ENCODE measurements at places on chromosomes 5 and 9.

DNA sequence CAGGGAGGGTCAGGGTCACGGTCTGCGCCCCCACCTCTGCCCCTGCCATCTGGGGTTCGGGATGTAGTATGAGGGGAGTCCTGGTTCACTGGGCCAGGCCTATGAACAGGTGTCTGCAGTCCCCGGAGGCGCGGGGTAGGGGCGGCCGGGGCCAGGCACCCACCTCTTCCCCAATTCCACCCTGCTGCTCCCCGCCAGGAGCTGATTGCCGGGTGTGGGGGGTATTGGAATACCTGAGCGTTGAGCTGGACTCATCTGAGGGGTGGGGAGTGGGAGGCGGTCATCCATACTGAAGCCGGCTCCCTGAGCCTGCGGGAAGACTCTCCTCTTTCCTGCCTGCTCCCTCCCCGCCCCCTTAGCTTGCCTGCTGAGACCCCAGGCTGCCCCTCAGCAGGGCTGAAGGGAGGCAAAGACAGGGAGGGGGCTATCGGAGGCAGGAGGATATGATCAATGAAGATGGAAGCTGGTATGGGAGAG lies 679 bp downstream of the SLC6A7 start:
- no peaks in the 10 kb centered on the region for H3K4me1 ChIP-seq
- DNase-seq: no peak
- no peak overlapping the region for H3K27ac ChIP-seq
- H3K27me3 ChIP-seq: peaks cover 23% of the 10 kb centered on the region

DNA sequence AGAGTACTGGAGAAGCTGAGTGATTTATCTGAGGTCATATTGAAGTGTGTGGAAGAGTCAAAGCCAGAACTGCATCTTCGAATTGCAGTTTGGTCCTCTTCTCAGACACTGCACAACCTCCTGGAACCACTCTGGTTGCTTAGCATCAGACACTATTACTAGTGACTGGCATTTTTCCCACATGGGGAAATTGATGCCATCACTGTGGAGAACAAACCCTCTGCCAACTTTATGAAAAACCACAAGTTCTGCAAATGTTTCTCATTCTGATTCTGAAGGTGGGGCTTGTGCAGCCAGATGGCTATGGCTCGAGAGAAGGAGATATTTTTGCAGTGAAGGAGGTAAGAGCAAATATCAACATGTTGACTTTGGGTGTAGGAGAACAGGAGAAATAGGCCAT lies 67.2 kb downstream of the KCTD16 start:
- H3K27me3 ChIP-seq: peaks cover 23% of the 10 kb centered on the region
- H3K4me3 ChIP-seq: no peak overlapping the region
- H3K27ac ChIP-seq: no peak overlapping the region
- H3K4me1 ChIP-seq: no peaks in the 10 kb centered on the region
- H3K36me3 ChIP-seq: no peaks in the 10 kb centered on the region

DNA sequence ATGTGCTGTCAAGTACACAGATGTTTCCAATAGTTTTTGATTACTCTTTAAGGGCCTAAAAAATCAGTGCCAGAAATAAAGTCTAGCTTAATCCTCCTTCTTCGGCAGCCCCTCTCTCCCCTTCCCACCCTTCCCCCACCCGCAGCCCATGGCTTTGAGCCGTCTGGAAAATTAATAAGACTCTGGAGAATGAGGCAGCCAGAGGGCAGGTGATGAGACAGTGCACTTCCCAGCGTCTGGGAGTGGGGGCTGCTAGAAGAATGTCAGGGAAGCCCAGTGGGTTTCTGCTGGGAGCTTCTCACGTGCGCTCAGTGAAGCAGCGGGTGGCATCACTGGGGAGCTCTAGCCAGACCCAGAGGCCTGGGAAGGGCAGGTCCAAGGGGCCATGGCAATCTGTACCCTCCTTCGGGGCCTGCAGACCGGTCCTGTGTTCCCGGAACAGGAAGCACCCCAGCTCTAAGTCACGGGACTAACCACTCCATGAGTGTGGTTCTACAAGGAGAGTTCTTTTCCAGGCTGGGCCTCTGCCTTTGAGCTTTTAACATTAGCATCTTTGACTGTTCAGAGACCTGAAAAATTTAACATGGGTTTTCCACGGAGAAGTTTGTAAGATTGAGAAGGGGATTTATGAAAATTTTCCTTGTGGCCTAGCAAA lies 164.8 kb upstream of the OTULINL start:
- peak overlapping the region; percentile 48 for H3K4me3 ChIP-seq
- no peaks in the 10 kb centered on the region for H3K27me3 ChIP-seq
- no peak for DNase-seq
- no peaks in the 10 kb centered on the region for H3K4me1 ChIP-seq
- no peaks in the 10 kb centered on the region for H3K36me3 ChIP-seq

DNA sequence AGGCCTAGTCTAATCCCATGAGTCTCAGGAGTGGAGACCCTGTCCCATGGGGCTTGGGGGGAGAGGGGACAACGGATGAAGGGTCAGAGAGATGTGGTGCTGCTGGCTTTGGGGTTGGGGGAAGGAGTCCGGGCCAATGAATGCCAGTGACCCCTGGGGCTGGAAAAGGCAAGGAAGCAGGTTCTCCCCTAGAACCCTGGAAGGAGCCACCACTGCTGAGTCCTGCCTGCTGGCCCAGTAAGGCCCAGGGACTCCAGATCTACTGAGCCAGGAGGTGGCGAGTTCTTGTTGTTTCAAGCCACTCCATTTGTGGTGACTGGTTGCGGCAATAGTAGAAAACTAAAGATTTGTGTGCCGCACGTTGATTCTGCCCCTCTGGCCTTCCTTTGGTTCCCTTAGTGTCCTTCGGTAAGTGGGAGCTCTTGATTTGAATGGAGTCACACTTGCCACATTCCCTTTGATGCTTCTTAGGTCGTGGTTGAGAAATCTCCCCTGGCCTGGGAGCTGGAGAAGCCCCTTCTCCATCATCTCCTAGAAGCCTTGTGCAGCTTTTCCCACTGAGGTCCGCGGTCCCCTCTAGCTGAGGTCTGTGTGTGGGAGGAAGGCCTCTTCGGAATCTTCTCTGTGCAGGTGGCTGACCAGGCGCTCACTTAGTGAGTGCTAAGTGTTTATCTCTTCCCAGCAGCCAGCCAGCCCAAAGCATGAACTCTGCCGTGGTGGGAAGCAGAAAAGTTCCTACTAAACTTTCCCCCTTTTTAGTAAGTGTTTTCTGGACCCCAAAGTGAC lies 9.0 kb downstream of the FCN1 start:
- no peak overlapping the region for H3K27ac ChIP-seq
- peaks cover 18% of the 10 kb centered on the region for H3K27me3 ChIP-seq
- no peak overlapping the region for H3K4me3 ChIP-seq
- H3K36me3 ChIP-seq: no peaks in the 10 kb centered on the region

DNA sequence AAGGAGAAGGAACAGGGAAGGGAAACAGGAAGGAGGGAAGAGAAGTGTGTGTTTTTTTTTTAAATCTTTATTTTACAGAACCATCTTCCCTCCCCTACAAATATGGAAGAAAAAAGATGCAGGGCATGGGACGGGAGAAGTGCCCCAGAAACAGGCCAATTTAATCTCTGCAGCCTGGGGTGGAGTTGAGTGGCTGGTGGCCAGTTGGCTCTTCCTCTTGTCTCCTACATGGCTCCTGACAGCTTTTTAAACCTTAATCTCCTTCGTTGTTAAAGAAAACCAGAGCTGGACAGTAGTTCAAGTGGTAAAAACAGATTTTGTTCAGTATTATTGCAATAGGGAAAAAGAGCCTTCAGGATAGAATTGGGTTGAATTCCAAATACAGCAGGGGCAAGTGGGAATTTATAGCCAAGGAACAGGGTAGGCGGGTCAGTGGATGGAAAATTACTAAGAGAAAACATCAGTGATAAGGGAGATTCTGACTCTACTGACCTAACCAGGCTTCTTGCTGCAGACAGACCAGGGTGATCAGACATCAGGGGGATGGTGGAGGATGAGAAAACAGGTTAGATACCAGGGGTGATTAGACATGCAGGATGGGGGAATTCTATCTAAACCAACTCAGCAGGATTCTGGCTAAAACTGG lies 125.1 kb upstream of the CLINT1 start:
- no peak overlapping the region for H3K27ac ChIP-seq
- H3K4me3 ChIP-seq: no peak overlapping the region
- H3K27me3 ChIP-seq: peaks cover 10% of the 10 kb centered on the region
- H3K36me3 ChIP-seq: no peaks in the 10 kb centered on the region
- H3K4me1 ChIP-seq: no peaks in the 10 kb centered on the region

Data from natural killer cell treated with Interleukin-12 subunit alpha and Interleukin-12 subunit beta and Interleukin-15 and Interleukin-18, amount 100 ng/mL, for 72 hours (primary cell).